Activated CD4-positive, CD25-positive, alpha-beta regulatory T cell (primary cell): ENCODE measurements at places on chromosomes 11 and 22.

DNA sequence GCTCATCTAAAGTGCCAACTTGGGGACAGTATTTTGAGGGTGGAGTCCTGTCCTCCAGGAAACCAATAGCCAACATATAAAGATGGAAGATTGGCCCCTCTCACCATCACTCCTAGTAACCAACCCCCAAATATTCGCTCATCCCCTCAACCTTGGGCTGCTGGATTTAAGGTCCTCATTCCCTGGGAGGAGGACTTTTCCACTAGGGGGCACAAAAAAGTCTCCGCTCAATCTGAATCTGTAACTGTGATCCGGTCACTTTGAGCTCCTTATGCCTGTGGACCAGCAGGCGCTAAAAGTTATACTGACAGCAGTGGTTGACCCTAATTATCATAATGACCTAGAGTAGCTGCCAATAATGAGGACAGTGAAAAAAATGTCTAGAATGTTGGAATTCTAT, 20.5 kb upstream of the CLPB start:
- DNase-seq: no peak

- no peak for DNase-seq
Measured at GRCh38 chr11:86931548-86932258, 23.5 kb downstream of the FZD4 start.

GRCh38 chr11:115766561-115766960, 262.3 kb upstream of the CADM1 start:
- DNase-seq: no peak

DNA sequence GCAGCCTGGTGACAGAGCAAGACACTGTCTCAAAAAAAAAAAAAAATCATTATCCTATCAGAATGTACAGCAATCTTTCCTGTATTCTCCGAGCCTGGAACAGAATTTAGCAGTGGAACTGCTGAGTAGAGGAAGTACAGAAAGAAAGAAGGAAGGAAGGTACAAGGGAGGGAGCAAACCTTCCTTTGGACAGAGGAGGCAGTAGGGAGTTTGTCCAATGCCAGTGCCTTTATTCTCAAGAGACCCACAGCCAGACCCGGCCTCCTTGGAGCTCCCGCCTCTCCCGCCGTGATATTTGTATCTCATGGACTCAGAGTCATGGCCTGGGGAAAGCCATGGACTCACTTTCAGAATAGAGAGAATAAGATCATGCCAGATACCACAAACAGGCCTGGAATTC, 37.7 kb upstream of the LRRC55 start:
- no peak for DNase-seq

- DNase-seq: no peak
Measured at GRCh38 chr11:59285716-59286260, 72.9 kb upstream of the OR5AN1 start.

GRCh38 chr22:24516301-24516737, 21.2 kb downstream of the UPB1 start:
- DNase-seq: no peak

DNA sequence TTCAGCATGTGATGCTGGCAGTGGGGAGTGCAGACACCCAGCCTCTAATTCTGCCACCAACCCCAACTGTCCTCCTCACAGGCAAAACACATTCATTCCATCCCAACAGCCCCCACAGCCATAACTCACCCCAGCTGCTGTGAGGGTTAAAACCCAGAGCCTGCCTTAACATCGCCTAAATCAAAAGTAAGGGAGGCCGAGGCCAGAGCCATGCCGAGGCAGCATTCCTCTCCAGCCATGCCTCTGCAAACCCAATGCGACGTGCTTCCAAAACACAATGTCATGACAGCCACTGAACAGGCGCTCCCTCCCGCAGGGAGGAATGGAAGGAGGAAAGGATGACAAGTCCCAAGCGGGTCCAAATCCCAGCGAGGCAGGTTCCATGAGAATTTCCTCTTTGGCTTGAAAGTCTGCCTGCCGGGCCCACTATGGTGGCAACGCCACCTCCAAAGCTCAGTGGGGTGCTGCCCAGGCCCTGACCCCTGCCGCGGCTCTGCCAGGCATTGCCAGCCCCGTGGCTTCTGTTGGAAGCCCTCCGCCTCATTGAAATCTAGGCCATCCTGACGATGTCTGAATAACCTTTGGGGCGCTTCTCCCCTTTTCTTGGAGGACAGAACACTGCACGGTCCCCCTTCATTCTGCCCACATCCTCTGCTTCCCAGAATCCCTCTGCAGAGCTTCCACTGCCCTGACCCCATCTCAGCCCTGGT, 472.3 kb downstream of the BRD1 start:
- DNase-seq: no peak

DNA sequence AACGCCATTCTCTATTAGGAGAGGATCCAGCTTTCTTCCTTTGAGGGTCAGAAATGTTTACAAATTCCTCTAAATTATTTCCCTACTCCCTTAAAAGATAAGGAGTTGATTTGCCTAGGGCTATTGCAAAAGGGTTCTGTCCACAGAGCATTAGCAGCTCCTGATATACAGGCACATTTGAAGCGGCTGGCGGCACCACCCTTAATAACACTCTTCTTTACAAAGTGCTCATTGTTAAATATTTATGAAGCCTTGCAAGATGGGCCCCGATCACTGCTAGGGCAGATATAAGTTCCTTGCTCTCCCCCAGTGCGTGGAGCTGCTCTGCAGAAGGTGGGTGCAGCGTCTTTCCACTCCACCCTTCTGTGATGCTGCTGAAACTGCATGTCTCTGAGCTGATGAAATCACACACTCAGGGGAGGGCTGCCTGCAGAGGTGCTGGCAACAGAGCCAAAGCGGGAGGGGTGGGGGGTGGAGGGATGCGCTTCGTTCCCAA, 116.7 kb upstream of the NTM start:
- no peak for DNase-seq

GRCh38 chr11:77471558-77472193, 2.2 kb downstream of the PAK1 start:
- no peak for DNase-seq

DNA sequence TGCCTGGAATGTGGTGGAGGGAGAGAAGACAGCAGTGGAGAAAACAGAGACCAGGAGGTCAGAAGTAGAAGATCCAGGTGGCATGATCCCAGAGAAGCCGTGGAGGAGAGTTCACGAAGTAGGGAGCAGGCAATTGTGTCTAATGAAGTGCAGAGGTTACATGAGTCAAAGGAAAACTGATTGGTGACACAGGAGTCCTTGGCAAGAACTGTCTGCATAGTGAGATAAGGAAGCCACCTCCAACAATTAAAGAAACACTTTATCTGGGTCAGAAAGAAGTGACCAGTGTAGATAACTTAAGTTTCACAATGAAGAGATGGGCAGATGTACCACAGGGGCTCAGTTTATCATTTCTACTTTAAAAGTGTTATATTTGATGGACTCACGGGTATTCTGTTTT, 57.0 kb upstream of the PTH start:
- no peak for DNase-seq

GRCh38 chr11:109854731-109855130, 238.5 kb upstream of the ZC3H12C start:
- DNase-seq: no peak

DNA sequence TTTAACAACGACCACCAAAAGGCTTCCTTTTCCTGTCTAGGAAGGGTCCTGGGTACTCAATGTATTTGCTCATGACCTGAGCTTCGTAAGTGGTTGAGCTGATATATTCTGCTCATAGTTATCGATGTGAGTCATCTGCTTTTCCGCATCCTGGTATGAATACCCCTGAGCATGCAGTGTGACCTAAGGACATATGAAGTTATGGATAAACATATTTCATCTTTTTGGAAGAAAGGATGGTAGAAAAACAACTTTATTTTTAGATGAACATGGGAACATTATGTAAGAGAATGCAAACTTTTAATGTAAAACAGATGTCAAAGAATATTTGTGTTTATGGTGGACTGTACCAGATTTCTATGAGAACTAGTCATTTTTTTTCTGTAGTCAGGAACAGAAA, 28.4 kb downstream of the TRPC6 start:
- DNase-seq: no peak

DNA sequence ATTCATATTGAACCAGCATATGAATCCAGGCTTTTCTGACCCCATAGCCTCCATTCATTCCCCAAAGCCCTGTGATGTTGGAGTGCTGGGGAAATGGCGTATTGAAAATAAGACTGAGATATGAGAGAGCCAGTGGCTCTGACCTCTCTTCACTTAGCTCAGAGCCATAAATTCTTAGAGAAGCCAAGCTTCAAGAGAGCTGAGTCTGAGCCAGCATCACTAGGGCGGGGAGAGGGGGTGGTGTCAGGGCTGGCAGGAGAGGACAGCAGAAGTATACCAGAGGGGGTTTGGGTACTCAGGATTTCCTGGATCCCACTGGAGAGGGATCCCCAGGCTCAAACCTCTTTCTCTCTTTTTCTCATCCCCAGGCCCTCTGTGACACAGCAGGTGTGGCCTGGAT, 16.7 kb upstream of the MOGAT2 start:
- DNase-seq: no peak

DNA sequence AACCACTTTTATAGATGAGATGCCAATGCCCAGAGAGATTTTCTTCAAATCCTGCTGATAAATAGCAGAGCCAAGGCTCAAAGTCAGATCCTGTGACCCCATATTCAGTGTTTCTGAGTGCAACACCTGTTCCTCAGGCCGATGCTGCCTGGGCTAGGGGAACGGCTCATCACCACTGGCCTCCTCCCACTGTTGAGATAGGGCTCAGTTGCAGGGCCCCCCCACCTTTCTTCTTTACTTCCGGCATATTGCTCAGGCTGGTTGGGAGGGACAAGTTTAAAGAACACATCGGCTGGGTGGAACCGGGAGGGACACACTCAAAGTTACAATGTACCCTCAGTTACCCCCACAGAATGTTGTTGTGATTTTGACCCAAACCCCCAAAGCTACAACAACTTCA, 88.3 kb upstream of the CRTAM start:
- no peak for DNase-seq

DNA sequence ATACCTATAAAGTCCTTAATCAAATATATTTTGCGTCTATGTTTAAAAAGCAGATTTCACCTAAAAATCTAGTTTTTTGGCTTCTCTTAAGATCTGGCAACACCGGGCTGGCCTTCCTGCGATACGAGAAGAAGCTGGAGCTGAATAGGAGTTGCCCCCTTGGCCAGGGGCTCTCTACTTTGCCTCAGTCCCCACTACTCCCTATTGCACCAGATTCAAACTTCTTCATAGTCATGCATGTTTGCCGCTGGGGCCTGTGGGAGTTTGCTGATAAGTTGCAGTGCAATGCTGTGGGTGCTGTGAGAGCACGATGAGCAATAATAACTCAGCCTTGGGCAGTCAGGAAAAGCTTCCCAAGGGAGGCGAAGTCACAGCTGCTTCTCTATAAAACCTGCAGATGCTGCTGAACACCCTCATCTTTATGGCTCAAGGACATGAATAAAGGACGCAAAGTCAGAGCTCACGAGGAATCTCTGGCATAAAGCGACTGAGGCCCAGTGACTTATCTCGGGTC, 15.2 kb upstream of the EIF3D start:
- DNase-seq: no peak

DNA sequence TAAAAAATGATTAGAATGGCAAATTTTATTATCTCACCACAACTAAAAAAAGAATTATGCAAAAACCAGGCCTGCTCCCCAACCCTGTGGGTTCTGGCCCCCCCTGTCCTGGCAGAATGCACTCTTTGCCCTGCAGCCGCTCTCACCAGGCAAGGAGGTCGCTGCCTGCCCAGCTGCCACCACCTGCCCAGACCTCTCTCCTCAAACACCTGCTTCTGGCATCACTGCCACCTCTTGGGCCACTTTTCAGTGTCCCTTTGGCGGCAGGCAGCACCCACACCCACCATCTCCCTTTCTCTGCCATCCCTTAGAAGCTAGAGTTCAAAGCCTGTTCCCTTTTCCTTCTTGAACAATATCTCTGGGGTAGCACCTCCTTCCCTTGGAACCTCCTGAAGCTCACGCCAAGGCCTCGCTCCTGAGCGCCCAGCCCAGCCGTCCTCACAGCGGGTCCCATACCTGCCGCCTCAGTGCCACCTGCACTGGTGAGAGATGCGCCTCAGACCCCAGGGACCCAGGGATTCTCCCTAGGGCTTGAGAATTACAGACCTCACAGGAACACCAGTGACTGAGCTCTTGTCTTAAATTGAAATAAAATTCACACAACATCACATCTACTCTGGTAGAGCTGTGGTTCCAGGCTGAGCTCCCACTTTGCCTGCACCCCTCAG, 44.6 kb downstream of the SGSM3 start:
- DNase-seq: no peak

DNA sequence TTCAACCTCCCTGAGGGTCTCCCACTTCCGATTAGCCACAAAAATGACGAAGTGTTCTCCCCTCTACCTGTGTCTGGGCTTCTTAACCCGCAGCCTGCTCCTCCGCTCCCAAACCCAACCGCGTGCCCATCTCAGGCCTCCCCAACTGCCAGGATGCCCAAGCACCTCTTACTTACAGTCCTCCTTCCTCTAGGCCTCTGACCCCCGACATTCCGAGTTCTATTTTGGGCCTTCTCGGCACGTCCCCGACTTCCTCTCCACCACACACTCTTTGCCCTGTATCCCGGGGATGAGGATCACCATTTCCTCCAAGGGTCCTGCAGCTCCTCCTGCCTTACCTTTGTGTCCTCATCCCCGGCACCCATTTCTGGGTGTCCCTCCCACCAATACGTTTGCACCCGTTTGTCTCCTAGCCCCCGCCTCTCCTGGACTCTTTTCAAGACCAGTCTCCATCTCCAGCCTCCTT, 388 bp upstream of the MUS81 start:
- DNase-seq: no peak

- peak; percentile 24 for DNase-seq
Measured at GRCh38 chr11:95790933-95791708, 823 bp downstream of the CEP57 start.

DNA sequence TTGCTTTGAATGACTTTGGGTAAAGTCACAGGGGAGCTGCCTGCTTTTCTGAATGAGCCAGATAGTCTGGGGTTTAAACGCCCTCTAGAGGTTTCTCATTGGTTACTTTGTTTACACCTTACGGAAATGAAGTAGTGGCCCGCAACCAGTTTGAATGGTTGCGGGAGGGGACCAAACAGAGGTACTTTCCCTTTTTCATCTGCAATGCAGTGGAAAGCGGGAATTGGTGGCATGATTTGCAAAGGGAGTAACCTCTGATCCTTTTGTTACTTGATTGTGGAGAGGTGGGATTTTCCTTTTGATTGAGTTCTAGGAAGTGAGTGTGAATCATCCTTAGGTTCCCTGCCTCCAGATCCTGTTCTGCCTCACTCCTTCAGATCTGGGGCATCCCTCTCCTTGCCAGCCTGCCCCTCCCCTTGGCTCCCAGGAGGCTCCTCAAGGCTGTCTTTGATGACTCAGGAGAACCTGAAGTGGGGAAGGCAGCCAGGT, 15.9 kb upstream of the GLYATL1 start:
- no peak for DNase-seq
